ENCODE measurements at places on chromosomes 16 and 17.

DNA sequence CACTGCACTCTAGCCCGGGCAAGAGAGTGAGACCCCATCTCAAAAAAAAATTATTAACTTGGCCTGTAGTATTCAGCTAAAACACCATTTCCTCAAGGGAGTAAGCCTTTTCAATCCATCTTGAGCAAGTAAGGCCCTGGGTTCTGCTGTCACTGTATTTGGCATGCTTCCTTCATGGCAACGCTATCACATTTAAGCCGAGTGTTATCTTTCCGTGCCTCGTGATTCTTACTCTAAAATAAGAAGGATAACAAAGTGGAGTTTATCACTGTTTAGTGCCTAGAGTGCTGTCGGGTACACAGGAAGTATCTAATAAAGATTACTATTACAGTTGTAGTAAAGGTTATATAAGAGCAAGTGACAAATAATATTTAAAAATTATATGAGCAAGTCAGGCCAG lies 8.8 kb downstream of the VPS53 start:
- no peak for DNase-seq

- no peak for DNase-seq
Measured at GRCh38 chr17:80908211-80908610, 83.4 kb upstream of the CHMP6 start.

DNA sequence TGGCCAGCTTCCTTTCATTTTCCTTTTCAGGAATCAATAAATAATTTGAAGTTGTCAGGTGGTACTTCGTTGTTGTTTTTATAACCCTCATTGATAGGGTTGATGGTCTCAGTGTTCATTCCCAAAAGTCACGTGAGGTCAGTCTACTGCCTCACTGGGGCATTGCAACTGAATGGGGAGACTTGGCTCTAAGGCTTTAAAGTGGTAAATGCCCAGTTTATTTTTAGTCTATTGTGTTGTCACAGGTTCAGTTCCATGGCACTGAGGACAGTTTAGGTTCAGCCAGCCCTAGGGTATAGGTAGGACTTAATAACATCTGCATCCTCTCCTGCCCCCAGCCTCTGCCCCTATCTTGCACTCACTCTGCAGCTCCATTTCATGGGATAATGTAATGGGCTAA lies 33.5 kb upstream of the NGFR start:
- no peak for DNase-seq

GRCh38 chr17:45030733-45031132 lies 20.7 kb downstream of the DCAKD start:
- DNase-seq: no peak

DNA sequence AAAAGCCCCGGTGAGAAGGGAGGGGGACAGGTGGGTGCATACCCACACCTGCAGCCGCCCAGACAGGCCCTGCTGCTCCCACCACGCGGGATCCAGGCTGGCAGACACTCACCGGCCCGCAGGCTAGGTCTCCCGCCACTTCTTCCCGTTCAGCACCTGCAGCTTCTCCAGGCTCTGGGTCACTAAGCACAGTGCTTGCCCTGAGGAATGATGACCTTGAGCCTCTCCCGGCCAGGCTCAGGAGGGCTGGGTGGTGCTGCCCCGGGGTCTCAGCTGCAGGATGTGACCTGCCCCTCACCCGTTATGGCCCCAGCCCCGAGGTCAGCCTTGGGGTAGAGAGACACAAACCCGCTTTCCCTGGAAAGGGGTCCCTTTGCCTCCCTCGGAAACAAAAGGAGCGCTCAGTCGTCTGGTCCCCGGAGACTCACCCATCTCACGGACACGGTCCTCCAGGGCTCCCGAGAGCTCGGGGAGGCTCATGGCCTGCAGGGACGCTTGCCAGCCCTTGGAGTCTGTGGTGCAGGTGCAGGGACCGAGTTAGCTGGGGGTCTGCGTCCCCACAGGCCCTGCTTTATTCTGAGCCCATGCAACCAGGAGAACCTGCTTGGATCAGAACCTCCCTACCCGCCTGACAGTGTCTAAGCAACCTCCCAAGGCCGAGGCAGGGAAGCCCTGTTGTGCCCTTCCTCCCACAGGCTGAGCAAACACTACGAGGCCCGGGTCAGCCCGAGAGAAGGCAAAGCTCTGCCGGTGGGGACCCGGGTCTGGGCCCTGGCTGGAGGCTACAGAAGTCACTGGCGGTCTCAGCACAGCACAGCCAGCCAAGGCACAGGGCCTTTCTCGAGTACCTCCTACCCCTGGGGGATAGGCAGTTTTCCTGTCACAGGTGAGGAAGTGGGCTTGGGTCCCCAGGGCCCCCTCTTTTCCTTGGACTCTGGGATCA lies 3.8 kb downstream of the NUDT16L1 start:
- DNase-seq: no peak

- DNase-seq: no peak
Measured at GRCh38 chr16:89113152-89113547, 19.5 kb downstream of the ACSF3 start.

GRCh38 chr17:70859829-70860228 lies 690.5 kb downstream of the KCNJ2 start:
- no peak for DNase-seq

- peak; percentile 74 for DNase-seq
Measured at GRCh38 chr17:17781591-17782496, 54.9 kb downstream of the SREBF1 start.

- no peak for DNase-seq
Measured at GRCh38 chr17:27526604-27527002, 70.4 kb downstream of the KSR1 start.
